ENCODE measurements at places on chromosomes 7 and 10.

- DNase-seq, result no peak
Measured at GRCh38 chr7:6653071-6654003, 16.2 kb downstream of the ZNF316 start.

GRCh38 chr10:52757773-52758172 is 14.8 kb downstream of the MBL2 start:
- DNase-seq, result no peak

DNA sequence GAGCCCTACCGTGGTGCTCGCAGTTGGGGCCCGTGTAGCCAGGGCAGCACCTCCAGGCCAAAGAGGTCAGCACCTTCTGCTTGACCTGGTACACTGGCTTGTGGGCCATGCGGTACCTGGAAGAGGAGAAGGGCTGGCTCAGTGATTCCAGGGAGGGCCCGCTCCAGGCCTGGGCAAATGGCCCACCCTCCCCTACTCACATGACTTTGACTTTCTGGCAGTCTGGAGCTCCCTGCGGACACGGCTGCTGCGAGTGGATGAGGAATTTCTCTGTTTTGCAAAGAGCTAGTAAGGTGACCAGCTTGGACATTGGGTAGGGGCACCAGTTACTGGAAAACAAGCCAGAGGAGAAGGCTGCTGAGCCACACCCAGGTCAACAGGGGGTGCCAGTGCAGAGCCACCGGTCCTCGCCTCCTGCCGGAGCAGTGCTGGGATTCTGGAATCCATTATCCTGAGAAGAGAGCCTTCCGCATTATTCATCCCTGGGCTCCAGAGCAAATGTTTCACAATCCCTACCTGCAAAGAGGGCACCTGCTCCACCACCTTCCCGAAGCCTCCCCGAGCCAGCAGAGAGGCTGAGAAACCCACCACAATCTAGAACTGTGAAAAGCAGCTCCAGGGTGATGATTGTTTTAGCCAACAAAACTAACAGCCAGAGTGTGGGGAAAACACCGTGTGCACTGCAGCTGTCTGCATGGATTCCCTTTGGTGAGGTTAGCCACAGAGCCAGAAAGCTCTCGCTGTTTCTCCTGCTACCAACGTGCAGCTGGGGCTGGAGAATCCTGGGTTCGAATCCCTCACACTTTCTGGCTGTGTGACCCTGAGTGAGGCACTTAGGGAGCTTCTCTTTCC is 11.8 kb downstream of the MMRN2 start:
- no peak for DNase-seq

GRCh38 chr7:112990624-112991023 is 96.0 kb downstream of the GPR85 start:
- DNase-seq, result no peak

GRCh38 chr10:100100651-100101184 is 19.0 kb upstream of the CPN1 start:
- no peak for DNase-seq

GRCh38 chr7:18064242-18064838 is 36.7 kb upstream of the PRPS1L1 start:
- no peak for DNase-seq

DNA sequence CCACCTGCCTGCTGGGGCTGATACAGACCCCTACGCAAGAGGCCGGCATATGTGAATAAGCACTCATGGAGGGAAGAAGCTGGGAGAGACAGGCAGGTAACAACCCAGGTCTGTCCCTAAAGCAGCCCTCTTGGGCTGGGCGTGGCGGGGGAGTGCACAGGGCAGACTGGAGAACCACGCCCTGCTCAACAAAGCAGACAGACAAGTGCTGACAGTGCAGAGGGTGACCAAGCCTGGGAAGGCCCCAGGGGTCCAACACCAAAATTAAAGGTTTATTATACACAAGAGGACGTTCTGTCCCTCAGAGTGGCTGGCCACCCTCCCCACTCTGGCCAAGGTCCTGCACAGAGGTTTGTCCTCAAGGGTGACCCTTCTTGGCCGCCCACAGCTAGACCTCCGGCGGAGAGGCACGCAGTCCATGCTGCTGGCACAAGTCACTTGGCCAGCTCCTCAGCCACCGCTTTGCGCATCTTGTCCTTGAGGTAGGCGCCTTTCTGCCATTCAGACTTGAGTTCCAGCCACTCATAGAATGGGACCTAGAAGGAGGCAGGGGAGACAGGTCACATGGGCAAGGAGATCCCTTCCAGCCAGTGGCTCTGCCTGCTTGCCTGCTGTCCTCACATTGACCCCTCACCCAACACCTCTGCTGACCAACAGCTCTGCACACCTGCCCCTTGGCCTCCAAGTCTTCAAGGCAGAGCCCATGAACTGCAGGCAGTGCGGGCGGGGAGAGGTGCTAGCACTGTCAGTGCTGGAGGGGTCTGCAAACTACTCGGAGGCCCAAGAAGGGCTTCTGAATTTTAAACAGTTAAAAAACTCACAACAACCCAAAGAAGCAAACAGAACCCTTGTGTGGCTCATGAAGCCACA is 11.4 kb upstream of the NACAD start:
- no peak for DNase-seq

GRCh38 chr7:47787249-47788069 is 160.8 kb downstream of the PKD1L1 start:
- DNase-seq, result no peak

DNA sequence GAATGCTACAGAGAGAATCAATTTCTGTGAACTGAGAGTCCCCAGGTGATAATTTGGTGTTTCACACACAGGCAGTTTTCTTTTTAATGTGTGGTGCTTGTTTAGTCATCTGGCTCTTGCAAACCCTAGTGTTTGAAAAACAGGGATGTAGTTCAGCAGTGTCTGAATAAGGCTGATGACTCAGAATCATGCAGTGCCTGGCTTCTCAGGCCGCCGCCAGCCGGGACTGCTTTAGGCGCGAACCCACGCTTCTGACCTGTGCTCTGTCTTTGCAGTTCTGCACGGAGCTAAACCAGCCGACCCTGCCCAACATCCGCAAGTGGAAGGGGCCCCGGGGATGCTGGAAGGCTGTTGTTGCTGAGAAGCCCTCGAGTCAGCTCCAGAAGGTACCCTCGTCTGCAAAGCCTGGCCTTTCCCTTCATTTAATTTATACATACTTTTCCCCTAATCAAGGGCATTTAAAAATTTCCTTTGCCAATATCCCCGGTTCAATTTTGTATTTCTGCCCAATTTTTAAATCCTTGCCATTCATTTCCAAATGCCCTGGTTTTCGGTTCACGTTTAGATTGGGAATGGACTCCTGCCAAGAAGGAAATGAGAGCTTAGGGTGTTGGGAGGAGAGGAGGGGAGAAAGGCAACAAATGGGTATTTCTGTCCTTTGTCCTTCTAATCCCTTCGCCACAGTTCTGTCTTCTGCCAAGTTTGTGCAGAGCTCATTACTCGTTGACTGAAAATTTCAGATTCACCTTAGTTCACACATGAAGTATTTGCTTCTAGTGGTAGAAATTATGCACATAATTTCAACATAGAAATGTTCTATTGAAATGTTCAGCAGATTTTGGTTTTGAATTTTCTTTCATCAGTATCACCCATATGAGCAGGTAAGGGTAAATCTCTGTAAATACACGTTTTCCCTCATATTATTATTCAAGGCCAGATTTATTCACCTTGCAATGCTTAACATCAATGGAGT is 108.5 kb upstream of the ANLN start:
- DNase-seq, result no peak

DNA sequence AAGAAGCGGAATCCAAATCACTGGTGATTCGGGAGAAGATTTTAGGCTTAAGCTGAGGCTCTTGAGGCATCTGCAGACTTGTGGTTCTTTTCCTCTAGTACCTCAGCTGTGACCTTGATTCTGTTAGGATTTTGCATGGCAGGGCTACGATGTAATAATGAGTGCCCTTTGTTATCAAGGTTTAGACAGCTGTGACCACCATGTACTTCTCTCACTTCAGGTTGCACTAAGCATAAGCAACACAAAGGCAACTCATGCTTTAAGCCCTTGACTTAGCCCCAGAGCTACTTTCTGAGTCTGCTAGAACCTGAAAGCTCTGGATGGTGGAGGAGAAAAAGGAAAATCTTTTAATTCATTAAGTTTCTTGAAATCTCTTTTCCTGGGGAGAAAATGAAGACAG is 1052.3 kb upstream of the PHF14 start:
- no peak for DNase-seq

DNA sequence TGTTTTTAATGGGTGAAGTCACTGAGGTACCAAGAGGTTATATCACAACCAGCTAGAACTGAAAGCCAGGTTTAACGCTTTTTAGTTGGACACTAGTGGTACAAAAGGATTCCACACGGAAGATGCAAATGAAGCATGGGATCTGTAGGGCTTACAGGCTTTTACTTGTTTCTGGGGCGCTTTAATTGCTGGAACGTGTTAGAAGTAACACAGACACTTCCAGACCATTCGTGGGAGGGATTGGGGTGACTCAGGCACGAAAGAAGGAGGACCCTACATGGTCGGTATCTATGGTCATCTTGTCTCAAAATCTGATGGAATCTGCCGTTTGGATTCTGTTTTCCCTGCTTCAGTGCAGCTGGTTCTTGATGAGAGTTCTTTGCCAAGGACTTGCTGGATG is 1.0 kb downstream of the YKT6 start:
- DNase-seq, result no peak

- no peak for DNase-seq
Measured at GRCh38 chr7:56174875-56175760, 58.9 kb upstream of the NUPR2 start.

GRCh38 chr10:944034-944831 is 12.7 kb upstream of the LARP4B start:
- DNase-seq, result no peak

DNA sequence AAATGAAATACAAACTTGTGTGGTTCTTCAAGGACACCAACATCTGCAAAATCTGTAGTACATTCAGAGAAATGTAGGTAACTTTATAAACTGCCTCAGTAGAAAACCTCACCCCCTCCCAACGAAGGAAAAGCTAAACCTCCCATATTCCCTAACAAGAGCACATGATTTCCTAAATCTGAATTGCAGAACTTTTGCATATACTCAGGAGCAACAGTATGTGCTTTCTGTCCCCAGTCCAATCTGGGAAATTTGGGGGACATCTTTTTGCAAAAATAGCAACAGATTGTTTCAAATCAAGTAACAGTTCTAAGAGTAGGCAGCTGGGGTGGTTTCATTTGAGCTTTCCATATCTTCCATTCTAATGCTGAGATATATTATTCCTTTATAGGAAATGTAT is 15.8 kb upstream of the MSS51 start:
- DNase-seq, result no peak

DNA sequence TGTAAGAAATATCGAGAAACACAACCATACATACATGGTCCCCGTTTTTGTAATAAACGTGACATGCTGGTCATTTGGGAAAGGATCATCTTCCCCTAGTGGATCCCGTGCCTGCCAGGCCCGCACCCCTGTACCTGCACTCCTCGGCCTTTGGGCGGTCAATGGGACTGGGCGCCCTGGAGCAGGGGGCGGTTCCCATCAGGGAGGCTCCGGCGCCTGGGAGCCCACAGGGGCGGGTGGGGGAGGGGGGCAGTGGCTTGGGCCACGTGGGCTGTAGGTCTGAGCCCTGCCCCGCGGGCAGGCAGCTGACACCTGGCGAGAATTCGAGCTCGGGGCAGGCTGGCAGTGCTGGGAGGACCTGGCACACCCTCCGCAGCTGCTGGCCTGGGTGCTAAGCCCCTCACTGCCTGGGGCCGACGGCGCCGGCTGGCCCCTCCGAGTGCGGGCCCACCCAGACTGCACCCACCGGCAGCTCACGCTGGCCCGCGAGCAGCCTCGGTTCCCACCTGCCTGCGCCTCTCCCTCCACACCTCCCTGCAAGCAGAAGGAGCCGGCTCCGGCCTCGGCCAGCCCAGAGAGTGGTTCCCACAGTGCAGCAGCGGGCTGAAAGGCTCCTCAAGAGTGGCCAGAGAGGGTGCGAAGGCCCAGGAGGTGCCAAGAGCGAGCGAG is 361.6 kb upstream of the GRM3 start:
- no peak for DNase-seq

DNA sequence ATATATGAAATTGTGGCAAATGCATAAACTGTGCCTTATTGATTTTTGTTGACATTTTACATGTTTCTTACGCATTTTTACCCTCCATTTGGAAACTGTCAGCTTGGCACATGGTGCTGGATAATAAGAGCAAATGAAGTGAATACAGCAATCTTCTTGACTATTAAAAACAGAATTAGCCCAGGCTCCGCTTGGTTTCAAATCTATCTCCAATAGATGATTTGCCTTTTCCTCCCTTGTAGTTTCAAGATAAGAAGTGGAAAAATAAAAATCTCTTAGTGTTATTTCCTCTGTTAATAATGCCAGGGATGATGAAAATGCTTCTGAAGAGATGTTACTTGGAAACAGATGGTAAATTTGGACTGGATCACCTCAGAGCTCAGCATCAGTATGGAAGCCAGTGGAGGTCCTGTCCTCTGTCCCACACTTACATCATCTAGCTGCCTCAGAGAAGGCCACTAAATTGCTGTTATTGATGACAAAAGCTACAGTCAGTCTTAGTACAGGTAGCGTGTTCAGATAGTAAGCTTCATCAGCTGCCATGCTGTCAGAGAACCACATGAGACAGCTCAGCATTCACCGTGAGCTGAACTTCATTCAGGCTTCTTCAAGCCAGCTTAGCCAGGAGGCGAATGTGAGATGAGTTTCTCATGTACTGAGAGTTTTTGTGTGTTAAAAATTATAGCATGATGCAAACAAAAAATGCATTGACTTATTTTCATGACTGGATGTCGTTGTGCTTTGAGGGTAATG is 246.8 kb downstream of the CELF2 start:
- no peak for DNase-seq

DNA sequence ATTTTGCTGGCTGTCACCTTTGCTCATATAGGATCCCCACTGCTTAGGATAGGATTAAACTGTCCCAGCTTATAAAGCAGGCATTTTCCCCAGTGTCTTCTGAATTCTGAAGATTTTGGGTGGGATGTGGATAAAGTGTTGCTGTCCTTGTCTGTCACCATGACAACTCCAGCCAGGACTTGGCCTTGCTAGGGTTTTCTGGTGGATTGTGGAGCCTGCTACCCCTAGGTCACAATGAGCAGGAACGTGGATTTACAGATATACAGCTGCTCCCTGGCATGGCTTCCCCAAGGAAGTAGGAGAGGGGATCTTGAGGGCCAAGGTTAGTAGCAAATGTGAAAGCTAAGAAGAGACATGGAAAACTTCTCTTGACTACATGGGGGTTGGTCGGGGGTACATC is 220.7 kb downstream of the WDR11 start:
- DNase-seq, result no peak

- no peak for DNase-seq
Measured at GRCh38 chr10:132406750-132407149, 9.8 kb downstream of the PWWP2B start.

DNA sequence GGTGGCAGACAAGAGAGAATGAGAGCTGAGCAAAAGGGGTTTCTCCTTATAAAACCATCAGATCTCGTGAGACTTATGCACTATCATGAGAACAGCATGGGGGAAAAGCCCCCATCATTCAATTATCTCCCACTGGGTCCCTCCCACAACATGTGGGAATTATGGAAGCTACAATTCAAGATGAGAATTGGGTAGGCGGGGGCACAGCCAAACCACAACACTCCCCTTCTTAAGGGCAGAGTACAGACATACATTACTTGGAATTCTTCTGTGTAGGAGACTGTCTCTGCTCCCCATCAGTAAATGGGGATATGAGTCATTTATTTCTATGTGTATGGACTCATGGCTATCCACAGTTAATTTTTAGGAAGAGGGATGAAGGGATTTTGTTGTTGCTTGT is 31.2 kb downstream of the FAM171A1 start:
- no peak for DNase-seq

All from stimulated activated CD4-positive, alpha-beta T cell treated with anti-CD3 and anti-CD28 coated beads, Interleukin-15, amount 100 ng/mL, for 1 hour (primary cell).